T-cell (primary cell): ENCODE measurements at places on chromosomes 2 and 18.

DNA sequence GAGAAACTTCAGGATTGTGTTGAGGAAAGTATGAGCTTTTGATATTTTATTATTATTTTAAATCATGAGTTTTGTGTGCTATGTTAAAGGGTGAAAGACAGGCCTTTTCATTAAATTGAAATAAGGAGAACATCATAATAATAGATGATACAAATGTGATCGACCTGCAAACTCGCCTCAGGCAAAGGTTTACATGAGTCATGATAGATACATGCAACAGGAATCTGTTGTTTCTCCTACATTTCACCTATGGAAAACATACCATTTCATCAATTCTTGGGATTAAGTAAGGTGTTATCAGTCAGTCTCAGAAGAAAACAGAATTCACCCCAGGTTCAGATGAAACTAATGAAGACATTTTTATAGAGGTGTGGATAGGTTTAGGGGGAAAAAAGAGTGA, 1992.5 kb upstream of the PIK3C3 start:
- no peak for DNase-seq

DNA sequence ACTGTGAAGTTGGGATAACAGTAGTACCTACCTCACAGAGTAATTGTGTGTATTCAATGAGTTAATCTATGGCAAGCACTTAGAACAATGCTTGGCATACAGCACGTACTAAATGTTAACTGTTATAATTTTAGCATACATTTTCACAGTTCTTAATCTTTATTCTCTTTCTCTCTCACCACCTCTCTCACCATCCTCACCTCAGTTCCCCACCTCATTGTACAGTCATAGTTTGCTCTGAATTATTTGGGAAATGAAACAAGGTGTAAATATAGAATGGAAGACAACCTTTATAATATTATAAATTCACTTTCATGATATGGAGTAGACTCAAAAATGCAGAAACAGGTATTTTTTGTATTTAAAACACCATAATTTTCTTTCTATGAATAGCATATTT, 40.0 kb upstream of the DNAH7 start:
- no peak for DNase-seq

DNA sequence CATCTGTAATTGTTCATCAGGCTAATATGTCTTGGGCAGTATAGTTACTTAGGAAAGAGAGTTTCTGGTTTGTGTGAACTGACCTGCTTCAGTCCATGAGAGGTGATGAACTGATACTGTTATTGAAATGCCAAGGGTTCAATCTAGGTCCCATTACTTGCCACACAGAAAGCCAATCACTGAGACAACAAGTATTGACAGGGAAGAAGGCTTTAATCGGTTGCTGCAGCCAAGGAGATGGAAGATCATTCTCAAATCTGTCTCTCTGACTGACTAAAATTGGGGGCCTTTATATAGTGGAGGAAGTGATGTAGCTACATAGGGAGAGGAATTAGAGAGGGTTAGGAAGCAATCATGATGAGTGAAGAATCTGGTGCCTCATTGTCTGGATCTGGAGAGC, 19.9 kb upstream of the FAM98A start:
- no peak for DNase-seq

DNA sequence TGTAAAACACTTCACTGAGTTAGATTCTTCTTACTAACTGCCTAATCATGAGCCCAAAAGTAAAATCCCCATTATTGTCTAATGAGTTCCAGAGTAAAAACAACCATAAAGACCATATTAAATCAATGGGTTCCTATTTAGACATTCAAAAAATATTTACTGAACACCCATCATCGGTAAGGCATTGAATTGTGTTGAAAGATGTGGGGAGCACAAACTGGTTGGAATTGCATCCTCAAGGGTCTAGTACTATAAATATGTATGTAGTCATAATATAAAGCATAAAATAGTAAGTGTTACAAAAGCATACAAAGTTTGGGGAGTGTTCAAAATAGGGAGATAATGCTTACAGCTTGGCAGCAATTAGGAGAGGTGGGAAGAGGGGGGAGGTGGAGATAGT, 3.0 kb upstream of the MARCHF4 start:
- DNase-seq: no peak
